H9 (cell line): ENCODE measurements at places on chromosomes 2 and 18. TPM values are rescaled to one million over a fixed set of nuclear protein-coding genes. Genes with fewer than 3 reads are reported as not detected.
A peak's percentile ranks its signal among the peaks of the same experiment; 100 is the strongest.

GRCh38 chr2:9488583-9489547, 14.5 kb downstream of the IAH1 start:
- H3K4me1 ChIP-seq: no peaks in the 10 kb centered on the region
- H3K27me3 ChIP-seq: no peaks in the 10 kb centered on the region
- no peak overlapping the region for H3K27ac ChIP-seq
- peaks cover 90% of the 10 kb centered on the region for H3K36me3 ChIP-seq
- no peak overlapping the region for H3K4me3 ChIP-seq

GRCh38 chr2:1736045-1736444, 8.3 kb downstream of the PXDN start:
- no peak for DNase-seq
- H3K27ac ChIP-seq: no peak overlapping the region
- no peak overlapping the region for H3K4me3 ChIP-seq
- peaks cover 31% of the 10 kb centered on the region for H3K36me3 ChIP-seq

GRCh38 chr2:60717691-60718090, 38.4 kb upstream of the PAPOLG start:
- H3K4me3 ChIP-seq: no peak overlapping the region
- H3K36me3 ChIP-seq: no peaks in the 10 kb centered on the region
- DNase-seq: no peak
- H3K27me3 ChIP-seq: no peaks in the 10 kb centered on the region
- no peak overlapping the region for H3K27ac ChIP-seq

DNA sequence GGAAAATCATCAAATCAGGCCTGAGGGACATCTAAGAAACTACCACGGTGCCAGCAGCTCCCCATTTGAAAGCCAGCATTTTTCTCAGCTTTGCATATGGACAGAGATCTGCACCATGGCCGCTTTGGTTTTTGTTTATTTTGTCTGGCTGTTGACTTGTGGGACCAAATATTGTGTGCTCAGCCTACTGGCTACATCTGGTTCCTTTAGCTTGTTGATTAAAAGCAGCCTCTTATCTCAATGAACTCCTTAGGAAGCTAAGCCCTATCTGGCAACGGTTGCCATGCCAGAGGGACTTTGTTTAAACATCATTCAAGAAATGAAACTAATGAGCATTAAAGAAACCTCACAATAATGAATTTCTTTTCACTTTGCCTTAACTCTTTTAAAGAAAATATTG, 32.4 kb upstream of the CCDC150 start:
- H3K4me1 ChIP-seq: no peaks in the 10 kb centered on the region
- H3K27ac ChIP-seq: no peak overlapping the region
- H3K36me3 ChIP-seq: no peaks in the 10 kb centered on the region
- DNase-seq: no peak

GRCh38 chr18:76495006-76495370, at the start of gene ZNF516:
Gene ZNF516 (minus strand): TSS chr18:76495242. CDS start chr18:76443054, 52,188 bp downstream.
- H3K4me1 ChIP-seq: no peaks in the 10 kb centered on the region
- no peak within 1 kb of the TSS for H3K27ac ChIP-seq
- no peak for DNase-seq
- H3K4me3 ChIP-seq: peak within 1 kb of the TSS; percentile 96

Gene VWC2L
- total RNA-seq: not detected in 2 replicates

Gene CD207
- not detected in 2 replicates for total RNA-seq
